ENCODE measurements at places on chromosomes 16 and 17. TPM values are rescaled to one million over a fixed set of nuclear protein-coding genes. Genes with fewer than 3 reads are reported as not detected.

DNA sequence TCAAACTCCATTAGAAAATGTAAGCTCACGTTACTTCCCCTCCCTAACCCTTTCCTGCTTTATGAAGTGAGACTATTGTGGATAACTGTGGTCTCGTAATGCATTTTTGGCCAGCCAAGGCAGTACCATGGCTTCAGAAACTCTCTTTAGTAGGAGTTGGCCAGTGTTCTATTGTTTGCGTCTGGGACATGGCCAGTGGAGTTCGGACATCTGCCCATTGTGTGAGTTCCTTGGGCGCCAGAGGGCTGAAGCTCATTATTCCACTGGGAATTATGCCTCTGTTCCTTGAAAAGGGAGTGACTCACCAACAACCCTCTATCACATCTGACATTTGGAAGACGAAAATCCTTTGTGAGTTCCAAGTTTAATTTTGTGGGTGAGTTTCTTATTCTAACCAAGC lies 319.5 kb upstream of the SOX9 start:
- DNase-seq: no peak
- H3K4me3 ChIP-seq: no peak overlapping the region
- no peaks in the 10 kb centered on the region for H3K27me3 ChIP-seq
- no peaks in the 10 kb centered on the region for H3K4me1 ChIP-seq
- no peaks in the 10 kb centered on the region for H3K36me3 ChIP-seq

GRCh38 chr16:35516551-35516950 lies 2057.1 kb downstream of the TP53TG3F start:
- no peak for DNase-seq
- no peak overlapping the region for H3K27ac ChIP-seq
- H3K36me3 ChIP-seq: peaks cover 8% of the 10 kb centered on the region
- no peak overlapping the region for H3K4me3 ChIP-seq

CES5A gene
- total RNA-seq: not detected

DNA sequence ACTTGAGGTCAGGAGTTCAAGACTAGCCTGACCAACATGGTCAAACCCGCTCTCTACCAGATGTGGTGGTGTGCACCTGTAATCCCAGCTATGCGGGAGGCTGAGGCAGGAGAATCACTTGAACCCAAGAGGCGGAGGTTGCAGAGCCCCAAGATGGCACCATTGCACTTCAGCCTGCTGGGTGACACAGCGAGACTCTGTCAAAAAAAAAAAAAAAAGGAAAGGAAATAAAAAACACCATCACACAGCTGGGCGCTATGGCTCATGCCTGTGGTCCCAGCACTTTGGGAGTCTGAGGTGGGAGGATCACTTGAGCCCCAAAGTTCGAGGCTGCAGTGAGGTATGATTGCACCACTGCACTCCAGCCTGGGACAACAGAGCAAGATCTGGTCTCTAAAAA lies 13.3 kb upstream of the SBK1 start:
- peaks cover 4% of the 10 kb centered on the region for H3K27me3 ChIP-seq
- H3K4me1 ChIP-seq: peaks cover 16% of the 10 kb centered on the region
- no peaks in the 10 kb centered on the region for H3K36me3 ChIP-seq
- no peak overlapping the region for H3K27ac ChIP-seq

DNA sequence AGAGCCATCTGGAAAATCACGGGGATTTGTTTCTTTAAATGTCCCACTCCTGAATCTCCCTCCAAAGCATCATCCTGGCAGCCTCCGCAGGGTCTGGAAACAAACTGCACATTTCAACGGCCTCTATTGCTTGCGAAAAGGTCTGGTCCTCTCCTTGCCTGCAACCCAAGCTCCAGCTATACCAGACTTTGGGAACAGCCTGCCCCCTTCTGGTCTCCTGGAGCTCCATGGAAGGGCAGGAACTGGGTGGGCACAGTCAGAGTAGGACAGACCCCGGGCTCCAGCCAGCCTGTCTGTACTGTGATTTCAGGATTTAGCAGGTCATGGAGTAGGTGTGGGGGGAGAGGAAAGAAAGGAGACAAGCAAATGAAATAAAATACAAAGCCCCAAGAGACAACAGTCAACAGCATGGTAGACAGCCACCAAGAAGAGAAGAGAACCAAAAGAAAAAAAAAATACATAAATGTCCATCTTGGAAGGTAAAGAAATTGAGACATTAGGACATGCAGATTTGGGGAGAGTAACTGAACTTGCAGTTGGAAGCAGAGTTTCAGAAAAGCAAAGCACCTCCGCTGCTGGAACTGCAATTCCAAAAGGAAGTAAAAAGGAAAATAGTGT lies 2.7 kb downstream of the XYLT1 start:
- peaks cover 15% of the 10 kb centered on the region for H3K27me3 ChIP-seq
- no peak overlapping the region for H3K27ac ChIP-seq
- peak; percentile 75 for DNase-seq

CDH5 gene
- 1,308 TPM for total RNA-seq

DNA sequence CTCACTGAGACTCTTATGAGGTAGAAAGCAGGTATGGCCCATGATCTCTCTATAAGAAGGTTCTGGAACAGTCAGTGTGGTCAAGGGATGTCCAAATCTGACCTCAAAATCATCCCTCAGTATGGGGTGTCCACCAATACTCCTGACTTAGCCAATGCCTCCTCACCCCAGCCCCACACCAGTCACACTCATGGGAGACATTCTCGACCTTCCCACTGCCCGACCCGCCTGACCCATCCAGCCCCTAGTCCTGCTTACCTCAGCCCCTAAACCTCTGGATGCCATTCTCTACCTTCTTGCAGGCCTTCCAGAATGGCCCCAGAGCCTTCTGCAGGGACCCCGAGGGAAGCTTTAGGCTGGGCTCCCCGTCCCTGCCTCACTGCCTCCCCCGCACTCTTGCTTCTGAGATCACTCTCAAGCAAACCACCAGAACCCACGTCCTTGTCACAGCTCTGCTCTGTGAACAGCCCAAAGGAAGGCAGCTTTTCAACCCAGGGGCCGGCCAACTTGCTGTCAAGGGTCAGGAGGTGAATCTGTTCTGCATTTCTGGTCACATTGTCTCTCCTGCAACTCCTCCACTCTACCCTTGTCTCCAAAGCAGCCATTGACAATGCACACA lies 44.9 kb upstream of the RBFOX3 start:
- H3K4me3 ChIP-seq: peak overlapping the region; percentile 15
- no peak overlapping the region for H3K27ac ChIP-seq
- peaks cover 1% of the 10 kb centered on the region for H3K27me3 ChIP-seq
- DNase-seq: no peak
- no peaks in the 10 kb centered on the region for H3K36me3 ChIP-seq
- peaks cover 8% of the 10 kb centered on the region for H3K4me1 ChIP-seq

DNA sequence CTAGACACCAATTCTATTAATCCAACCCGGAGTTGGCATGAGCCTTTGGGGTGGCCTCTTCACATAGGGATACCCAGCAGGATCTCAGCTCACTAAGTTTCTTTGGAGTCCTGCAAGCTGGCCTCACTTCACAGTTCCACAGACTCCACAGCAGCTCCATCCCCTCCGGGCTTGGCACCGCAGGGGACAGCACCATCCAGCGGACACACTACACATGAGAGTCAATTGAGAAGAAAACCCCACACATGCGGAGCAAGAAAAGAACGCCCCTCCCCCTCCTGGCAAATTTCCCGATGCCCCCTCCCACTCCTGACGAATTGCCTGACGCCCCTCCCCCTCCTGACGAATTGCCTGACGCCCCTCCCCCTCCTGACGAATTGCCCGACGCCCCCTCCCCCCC lies 31.1 kb downstream of the KLHDC4 start:
- no peak overlapping the region for H3K4me3 ChIP-seq
- peaks cover 6% of the 10 kb centered on the region for H3K27me3 ChIP-seq
- peaks cover 8% of the 10 kb centered on the region for H3K36me3 ChIP-seq
- no peaks in the 10 kb centered on the region for H3K4me1 ChIP-seq
- no peak overlapping the region for H3K27ac ChIP-seq

DNA sequence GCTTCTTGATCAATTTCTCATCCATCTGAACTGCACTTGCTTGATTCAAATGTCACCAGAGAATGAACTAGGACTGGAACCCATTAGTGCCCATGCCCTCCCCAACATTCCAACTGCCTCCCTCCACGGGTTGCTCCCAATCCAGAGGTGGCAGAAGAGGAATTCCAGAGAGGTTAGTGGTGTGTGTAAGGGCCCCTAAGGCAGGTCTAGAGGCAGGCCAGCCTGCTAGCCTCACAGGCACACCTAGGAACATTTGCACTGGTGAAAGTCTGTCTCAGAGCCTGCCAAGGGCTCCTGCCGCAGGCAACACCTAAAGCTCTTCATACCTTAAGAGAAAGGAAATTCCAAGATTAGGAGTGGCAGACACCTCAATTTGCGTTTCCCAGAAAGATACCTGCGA lies 21.2 kb upstream of the CMTM4 start:
- no peak overlapping the region for H3K4me3 ChIP-seq
- H3K4me1 ChIP-seq: no peaks in the 10 kb centered on the region
- no peak for DNase-seq
- H3K36me3 ChIP-seq: peaks cover 4% of the 10 kb centered on the region
- H3K27ac ChIP-seq: no peak overlapping the region

TEDC2 gene
- total RNA-seq: 9.1 TPM

ZNF267 gene
- 23.1 TPM for total RNA-seq

UQCRC2 gene
- 194 TPM for total RNA-seq

DNA sequence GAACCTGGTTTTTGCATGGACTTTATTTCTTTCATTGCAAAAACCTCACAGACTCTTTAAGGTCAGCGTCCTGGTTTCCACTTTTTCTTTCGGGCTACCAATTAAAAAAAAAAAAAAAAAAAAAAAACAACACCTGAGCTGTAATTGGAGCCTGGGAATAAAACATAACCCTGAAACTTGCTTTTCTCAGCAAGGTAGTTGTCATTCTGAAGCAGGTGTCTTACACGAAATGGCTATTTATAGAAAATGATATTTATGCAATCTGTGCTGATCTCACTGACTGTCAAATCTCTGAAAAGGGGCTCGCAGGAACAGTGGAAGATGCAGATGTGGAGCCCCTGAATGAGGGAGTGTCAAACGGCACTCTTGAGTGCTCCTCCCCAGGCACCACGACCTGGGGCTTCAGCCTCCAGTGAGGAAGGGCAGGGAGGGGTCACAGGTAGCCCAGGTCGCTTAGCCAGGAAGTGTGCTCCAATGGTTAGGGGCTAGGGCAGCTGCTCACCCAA lies 10.4 kb upstream of the COTL1 start:
- H3K4me3 ChIP-seq: no peak overlapping the region
- no peaks in the 10 kb centered on the region for H3K4me1 ChIP-seq

GRCh38 chr17:75670868-75671267 lies 3.7 kb downstream of the SAP30BP start:
- peak overlapping the region; percentile 56 for H3K4me3 ChIP-seq
- H3K4me1 ChIP-seq: peaks cover 10% of the 10 kb centered on the region
- peak overlapping the region; percentile 48 for H3K27ac ChIP-seq
- H3K27me3 ChIP-seq: no peaks in the 10 kb centered on the region
- H3K36me3 ChIP-seq: peaks cover 19% of the 10 kb centered on the region
- no peak for DNase-seq

SYT17 gene
- 16.4 TPM for total RNA-seq

DNA sequence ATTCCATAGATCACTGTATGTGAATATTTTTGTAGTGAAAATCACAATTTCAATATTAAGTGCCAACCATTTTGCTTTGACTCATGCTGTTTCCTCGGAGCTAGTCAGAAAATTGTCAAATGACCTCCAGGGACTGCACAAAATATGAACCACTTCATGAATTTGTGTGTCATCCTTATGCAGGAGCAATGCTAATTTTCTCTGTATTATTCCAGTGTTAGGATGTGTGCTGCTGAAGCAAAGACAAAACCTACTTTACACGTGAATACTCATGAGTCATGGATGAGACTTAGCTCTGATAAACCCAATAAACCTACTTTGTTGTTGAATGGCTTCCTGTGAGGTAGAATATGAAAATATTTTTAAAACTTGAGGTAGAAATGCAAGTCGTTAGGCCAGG lies 65.2 kb downstream of the SHCBP1 start:
- H3K4me1 ChIP-seq: peaks cover 9% of the 10 kb centered on the region
- peaks cover 3% of the 10 kb centered on the region for H3K27me3 ChIP-seq
- no peaks in the 10 kb centered on the region for H3K36me3 ChIP-seq
- DNase-seq: no peak
- no peak overlapping the region for H3K4me3 ChIP-seq
- no peak overlapping the region for H3K27ac ChIP-seq

SLFN13 gene
- total RNA-seq: 9.1 TPM

HOXB4 gene
- total RNA-seq: 6.5 TPM

- no peak overlapping the region for H3K4me3 ChIP-seq
- no peak for DNase-seq
- H3K27ac ChIP-seq: no peak overlapping the region
- H3K36me3 ChIP-seq: peaks cover 3% of the 10 kb centered on the region
- H3K27me3 ChIP-seq: peaks cover 8% of the 10 kb centered on the region
- H3K4me1 ChIP-seq: peaks cover 56% of the 10 kb centered on the region
Measured at GRCh38 chr16:89422527-89422904, 67.8 kb downstream of the ANKRD11 start.

GRCh38 chr16:4376126-4376892 lies 4.7 kb downstream of the VASN start:
- no peak overlapping the region for H3K27ac ChIP-seq
- peaks cover 7% of the 10 kb centered on the region for H3K27me3 ChIP-seq
- H3K4me3 ChIP-seq: no peak overlapping the region
- no peak for DNase-seq

DNA sequence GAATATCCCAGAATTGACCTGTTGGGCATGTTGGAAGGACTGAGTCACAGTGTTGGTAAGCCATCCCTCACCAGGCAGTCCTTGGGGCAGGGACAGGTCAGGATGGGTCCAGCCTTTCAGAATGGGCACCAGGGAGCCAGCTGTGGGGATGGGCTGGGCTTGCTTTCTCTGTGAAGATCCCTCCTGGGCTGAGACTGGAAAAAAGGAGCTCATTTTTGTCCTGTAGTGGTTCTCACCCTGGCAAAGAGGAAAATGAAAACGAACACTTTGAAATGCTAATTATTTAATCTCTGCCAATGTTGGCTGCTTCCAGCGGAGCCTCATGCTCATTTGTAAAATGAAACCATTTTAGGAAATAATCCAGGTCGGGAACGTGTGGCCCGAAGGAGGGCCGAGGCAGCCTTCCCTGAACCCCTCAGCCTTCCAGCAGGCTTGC lies 237.5 kb upstream of the SALL1 start:
- no peaks in the 10 kb centered on the region for H3K36me3 ChIP-seq
- no peak overlapping the region for H3K27ac ChIP-seq
- H3K27me3 ChIP-seq: no peaks in the 10 kb centered on the region
- H3K4me3 ChIP-seq: no peak overlapping the region
- no peak for DNase-seq

- H3K4me1 ChIP-seq: peaks cover 43% of the 10 kb centered on the region
- peaks cover 8% of the 10 kb centered on the region for H3K27me3 ChIP-seq
- H3K27ac ChIP-seq: peak overlapping the region; percentile 81
- no peak overlapping the region for H3K4me3 ChIP-seq
- DNase-seq: peak; percentile 20
- peaks cover 9% of the 10 kb centered on the region for H3K36me3 ChIP-seq
Measured at GRCh38 chr16:72072514-72073342, 9.7 kb downstream of the HPR start.

Data from endothelial cell (in vitro differentiated cells).